ENCODE measurements at places on chromosomes 3 and 15. TPM values are rescaled to one million over a fixed set of nuclear protein-coding genes. Genes with fewer than 3 reads are reported as not detected.

GRCh38 chr15:68774521-68775235 lies 46.0 kb downstream of the ANP32A start:
- peaks cover 1% of the 10 kb centered on the region for H3K27me3 ChIP-seq
- H3K36me3 ChIP-seq = peaks cover 13% of the 10 kb centered on the region
- no peak for DNase-seq
- no peak overlapping the region for H3K4me3 ChIP-seq

DNA sequence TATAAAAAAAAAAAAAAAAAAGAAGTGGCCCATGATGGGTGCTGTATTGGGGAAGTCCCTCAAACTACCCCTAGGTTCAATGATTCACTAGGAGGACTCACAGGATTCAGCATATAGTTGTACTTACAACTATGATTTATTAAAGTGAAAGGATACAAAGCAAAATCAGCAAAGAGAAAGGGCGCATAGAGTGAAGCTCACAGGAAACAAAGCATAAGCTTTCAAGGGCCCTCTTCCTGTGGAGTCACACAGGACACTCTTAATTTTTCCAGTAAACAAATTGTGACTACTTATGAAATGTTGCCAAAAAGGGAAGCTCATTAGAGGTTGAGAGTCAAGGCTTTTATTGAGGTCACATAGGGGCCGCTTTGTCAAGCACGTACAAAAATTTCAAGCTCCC lies 153.7 kb upstream of the GAP43 start:
- no peaks in the 10 kb centered on the region for H3K36me3 ChIP-seq
- no peak overlapping the region for H3K4me3 ChIP-seq
- no peaks in the 10 kb centered on the region for H3K27me3 ChIP-seq

GRCh38 chr15:29055876-29056275 lies 170.1 kb downstream of the APBA2 start:
- DNase-seq = no peak
- no peak overlapping the region for H3K4me3 ChIP-seq
- H3K27ac ChIP-seq = no peak overlapping the region

GRCh38 chr3:169218314-169218983 lies 445.1 kb downstream of the MECOM start:
- H3K4me3 ChIP-seq = no peak overlapping the region
- H3K27ac ChIP-seq = no peak overlapping the region
- DNase-seq = no peak
- no peaks in the 10 kb centered on the region for H3K27me3 ChIP-seq
- H3K36me3 ChIP-seq = no peaks in the 10 kb centered on the region

DNA sequence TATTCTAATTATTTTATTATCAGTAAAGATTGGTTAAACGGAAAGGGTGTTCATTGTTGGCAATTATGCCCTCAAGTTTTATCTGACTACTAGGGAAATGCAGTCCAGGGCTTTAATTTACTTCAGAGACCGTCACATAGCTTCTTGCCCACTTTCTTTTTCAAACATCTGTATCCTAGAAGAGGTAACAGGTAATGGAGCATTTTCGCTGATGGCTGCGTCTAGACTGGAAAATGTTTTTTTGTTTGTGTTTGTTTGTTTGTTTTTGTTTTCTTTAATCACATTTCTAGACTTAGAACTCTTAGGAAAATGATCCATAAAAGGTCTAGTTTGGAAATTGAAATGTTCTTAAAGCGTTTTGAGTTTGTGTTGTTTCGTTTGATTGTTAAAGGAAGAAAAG lies 71.4 kb downstream of the ANXA2 start:
- H3K4me1 ChIP-seq = no peaks in the 10 kb centered on the region
- H3K27me3 ChIP-seq = peaks cover 13% of the 10 kb centered on the region
- no peak overlapping the region for H3K4me3 ChIP-seq
- H3K36me3 ChIP-seq = no peaks in the 10 kb centered on the region

Gene TMEM212
- not detected for total RNA-seq

Gene STXBP5L
- total RNA-seq = not detected

DNA sequence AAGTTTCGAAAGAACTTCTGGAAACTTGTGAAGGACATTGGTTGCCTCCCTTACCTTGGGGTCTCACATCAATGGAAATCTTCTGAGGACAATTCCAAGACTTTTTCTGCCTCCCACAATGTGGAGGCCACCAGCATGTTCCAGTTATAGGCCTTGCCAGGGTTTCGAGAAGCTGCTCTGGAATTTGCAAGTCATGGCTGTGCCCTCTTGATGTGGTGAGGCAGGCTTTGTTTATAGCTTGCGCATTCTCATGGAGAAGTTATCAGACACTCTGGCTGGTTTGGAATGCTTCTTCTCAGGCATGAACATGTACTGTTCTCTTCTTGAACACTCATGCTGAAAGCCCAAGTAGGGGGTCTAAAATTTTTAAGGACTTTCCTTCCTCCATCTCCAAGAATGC lies 4.1 kb downstream of the CXCR6 start:
- no peak for DNase-seq
- peaks cover 87% of the 10 kb centered on the region for H3K4me1 ChIP-seq
- no peak overlapping the region for H3K4me3 ChIP-seq
- no peaks in the 10 kb centered on the region for H3K27me3 ChIP-seq

DNA sequence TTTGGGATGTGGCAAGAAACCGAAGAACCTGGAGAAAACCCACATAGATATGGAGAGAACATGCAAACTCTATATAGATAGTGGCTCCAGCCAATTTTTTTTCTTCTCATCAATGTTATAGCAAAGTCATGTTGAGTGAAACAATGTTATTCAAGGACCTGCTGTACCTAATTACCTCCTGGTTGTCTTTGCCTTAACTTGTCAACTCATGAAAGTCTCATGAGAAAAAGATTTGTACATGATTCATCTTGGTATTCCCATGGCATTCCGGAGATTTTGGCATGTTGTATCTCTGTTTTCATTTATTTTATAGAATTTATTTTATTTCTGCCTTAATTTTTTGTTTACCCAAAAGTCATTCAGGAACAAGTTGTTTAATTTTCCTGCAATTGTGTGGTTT lies 303.8 kb upstream of the CDIN1 start:
- no peaks in the 10 kb centered on the region for H3K36me3 ChIP-seq
- no peaks in the 10 kb centered on the region for H3K27me3 ChIP-seq
- H3K27ac ChIP-seq = no peak overlapping the region
- no peak for DNase-seq
- H3K4me3 ChIP-seq = no peak overlapping the region
- H3K4me1 ChIP-seq = no peaks in the 10 kb centered on the region

- H3K36me3 ChIP-seq = no peaks in the 10 kb centered on the region
- H3K4me3 ChIP-seq = no peak overlapping the region
- H3K27ac ChIP-seq = no peak overlapping the region
- no peak for DNase-seq
- H3K27me3 ChIP-seq = no peaks in the 10 kb centered on the region
These were observed 4.7 kb downstream of the PLA2G4F start for GRCh38 chr15:42151736-42152135.

GRCh38 chr15:32849769-32850668 lies 132.2 kb downstream of the GREM1 start:
- DNase-seq = no peak
- no peaks in the 10 kb centered on the region for H3K36me3 ChIP-seq
- H3K27ac ChIP-seq = no peak overlapping the region
- H3K4me1 ChIP-seq = no peaks in the 10 kb centered on the region
- no peak overlapping the region for H3K4me3 ChIP-seq

GRCh38 chr3:150703299-150703755 lies 393 bp downstream of the ERICH6 start:
- H3K27me3 ChIP-seq = no peaks in the 10 kb centered on the region
- H3K27ac ChIP-seq = peak overlapping the region; percentile 89
- DNase-seq = peak; percentile 35
- H3K36me3 ChIP-seq = peaks cover 6% of the 10 kb centered on the region

DNA sequence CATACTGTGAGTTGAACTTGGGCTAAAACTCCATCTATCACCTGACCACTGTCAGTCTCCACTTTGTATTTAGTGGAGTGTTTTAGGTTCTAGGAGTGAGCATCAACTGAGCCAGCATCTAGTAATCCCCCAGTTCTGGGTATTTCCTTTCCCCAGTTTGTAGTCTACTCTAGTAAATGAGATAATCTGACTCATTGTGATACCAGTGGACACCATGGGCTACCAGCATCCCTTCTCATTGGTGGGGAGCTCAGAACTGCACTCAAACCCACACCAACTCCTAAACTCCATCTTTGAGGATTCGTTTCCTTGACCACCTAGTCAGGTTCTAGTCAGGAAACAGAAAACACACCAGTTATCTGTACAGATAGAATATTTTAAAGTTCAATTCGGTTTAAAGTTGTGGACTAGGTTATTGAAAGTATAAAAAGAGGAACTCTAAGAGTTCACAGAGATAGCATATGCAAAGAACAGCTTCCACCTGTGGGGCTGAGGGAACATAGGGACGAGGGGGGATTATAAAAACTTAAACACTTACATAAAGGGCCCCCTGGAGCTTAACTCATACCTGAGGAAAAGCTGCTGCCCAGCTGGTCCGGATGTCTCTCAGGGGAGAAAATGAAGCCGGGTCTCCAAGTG lies 36.0 kb downstream of the LEO1 start:
- no peaks in the 10 kb centered on the region for H3K4me1 ChIP-seq
- no peak overlapping the region for H3K27ac ChIP-seq
- no peaks in the 10 kb centered on the region for H3K27me3 ChIP-seq
- H3K4me3 ChIP-seq = no peak overlapping the region

- no peaks in the 10 kb centered on the region for H3K36me3 ChIP-seq
- no peaks in the 10 kb centered on the region for H3K27me3 ChIP-seq
- H3K27ac ChIP-seq = no peak overlapping the region
- H3K4me1 ChIP-seq = no peaks in the 10 kb centered on the region
- DNase-seq = no peak
- no peak overlapping the region for H3K4me3 ChIP-seq
These were observed 333.7 kb upstream of the PROK2 start for GRCh38 chr3:72118628-72119027.

- no peaks in the 10 kb centered on the region for H3K36me3 ChIP-seq
- no peak for DNase-seq
- no peak overlapping the region for H3K4me3 ChIP-seq
These were observed 7.5 kb upstream of the MAN2A2 start for GRCh38 chr15:90895571-90896117.

DNA sequence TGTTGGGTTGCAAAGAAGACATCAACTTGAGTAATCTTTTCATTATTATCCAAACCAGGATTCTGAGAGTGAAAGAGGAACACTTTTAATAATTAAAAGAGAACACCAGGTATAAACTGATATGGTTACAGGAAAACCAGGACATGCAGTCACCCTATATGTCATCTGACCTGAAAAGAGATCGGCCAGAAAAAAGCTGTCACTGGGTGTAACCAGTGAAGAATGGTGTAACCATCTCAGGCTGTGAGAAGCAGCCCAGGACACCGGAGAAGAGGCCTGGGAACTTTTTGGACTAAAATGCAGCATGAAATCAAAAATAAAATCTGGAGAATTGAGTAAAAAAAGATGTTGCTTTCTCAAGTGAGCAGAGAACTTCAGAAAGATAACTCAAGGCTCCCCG lies 10.1 kb upstream of the CCDC80 start:
- no peaks in the 10 kb centered on the region for H3K27me3 ChIP-seq
- DNase-seq = no peak
- H3K27ac ChIP-seq = no peak overlapping the region
- no peaks in the 10 kb centered on the region for H3K36me3 ChIP-seq
- no peaks in the 10 kb centered on the region for H3K4me1 ChIP-seq
- H3K4me3 ChIP-seq = no peak overlapping the region

GRCh38 chr3:20325563-20325962 lies 139.6 kb upstream of the SGO1 start:
- no peaks in the 10 kb centered on the region for H3K4me1 ChIP-seq
- H3K4me3 ChIP-seq = no peak overlapping the region
- H3K36me3 ChIP-seq = no peaks in the 10 kb centered on the region
- H3K27ac ChIP-seq = no peak overlapping the region

Gene VWA5B2
- total RNA-seq = not detected

Gene SPINT1
- total RNA-seq = 1.0 TPM

- H3K4me3 ChIP-seq = no peak overlapping the region
- H3K36me3 ChIP-seq = no peaks in the 10 kb centered on the region
- no peaks in the 10 kb centered on the region for H3K4me1 ChIP-seq
- H3K27me3 ChIP-seq = no peaks in the 10 kb centered on the region
These were observed 419.9 kb downstream of the ERC2 start for GRCh38 chr3:56048331-56048730.

DNA sequence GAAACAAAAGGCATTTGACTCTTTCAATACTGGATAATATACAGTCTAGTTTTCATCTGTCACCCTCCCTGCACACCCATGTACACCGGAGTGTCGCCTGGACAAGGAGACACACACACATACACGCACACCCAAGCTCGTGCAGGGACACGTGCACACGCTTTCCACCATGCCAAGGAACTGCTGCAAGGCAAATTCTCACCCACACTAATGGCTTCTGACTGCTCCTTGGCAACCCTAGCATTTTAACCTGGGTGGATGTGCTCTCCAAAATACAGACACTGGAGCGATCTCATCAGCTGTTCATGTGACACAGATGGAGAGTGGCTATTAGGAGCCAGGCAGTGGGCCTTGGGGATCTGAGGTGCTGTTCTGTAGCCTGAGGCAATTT lies 61.6 kb downstream of the MEIS2 start:
- H3K36me3 ChIP-seq = no peaks in the 10 kb centered on the region
- no peaks in the 10 kb centered on the region for H3K4me1 ChIP-seq
- no peak overlapping the region for H3K4me3 ChIP-seq
- no peak overlapping the region for H3K27ac ChIP-seq

Gene NISCH
- 163 TPM for total RNA-seq

GRCh38 chr3:168671091-168671490 lies 575.4 kb upstream of the GOLIM4 start:
- H3K36me3 ChIP-seq = no peaks in the 10 kb centered on the region
- no peaks in the 10 kb centered on the region for H3K4me1 ChIP-seq
- no peak for DNase-seq
- no peaks in the 10 kb centered on the region for H3K27me3 ChIP-seq
- H3K27ac ChIP-seq = no peak overlapping the region

GRCh38 chr15:55742927-55743728 lies at the start of gene PRTG:
Gene PRTG (minus strand): TSS chr15:55743152. CDS start chr15:55742931, 221 bp downstream.
- H3K4me3 ChIP-seq = peak within 1 kb of the TSS; percentile 39
- peaks cover 16% of the 10 kb centered on the region for H3K4me1 ChIP-seq
- H3K27me3 ChIP-seq = peaks cover 35% of the 10 kb centered on the region
- H3K36me3 ChIP-seq = no peaks in the 10 kb centered on the region

GRCh38 chr15:43511012-43511885 lies 6.2 kb upstream of the MAP1A start:
- no peak overlapping the region for H3K27ac ChIP-seq
- H3K4me3 ChIP-seq = peak overlapping the region; percentile 80
- H3K36me3 ChIP-seq = no peaks in the 10 kb centered on the region

GRCh38 chr3:136437043-136437442 lies 186.9 kb downstream of the PCCB start:
- no peak overlapping the region for H3K27ac ChIP-seq
- H3K27me3 ChIP-seq = no peaks in the 10 kb centered on the region
- no peaks in the 10 kb centered on the region for H3K4me1 ChIP-seq
- H3K36me3 ChIP-seq = peaks cover 14% of the 10 kb centered on the region

Gene OR5K2
- total RNA-seq = not detected

- no peaks in the 10 kb centered on the region for H3K27me3 ChIP-seq
- DNase-seq = peak; percentile 41
- H3K4me1 ChIP-seq = peaks cover 4% of the 10 kb centered on the region
- no peak overlapping the region for H3K4me3 ChIP-seq
- no peaks in the 10 kb centered on the region for H3K36me3 ChIP-seq
These were observed 8.2 kb upstream of the ZNF589 start for GRCh38 chr3:48232734-48233133.

DNA sequence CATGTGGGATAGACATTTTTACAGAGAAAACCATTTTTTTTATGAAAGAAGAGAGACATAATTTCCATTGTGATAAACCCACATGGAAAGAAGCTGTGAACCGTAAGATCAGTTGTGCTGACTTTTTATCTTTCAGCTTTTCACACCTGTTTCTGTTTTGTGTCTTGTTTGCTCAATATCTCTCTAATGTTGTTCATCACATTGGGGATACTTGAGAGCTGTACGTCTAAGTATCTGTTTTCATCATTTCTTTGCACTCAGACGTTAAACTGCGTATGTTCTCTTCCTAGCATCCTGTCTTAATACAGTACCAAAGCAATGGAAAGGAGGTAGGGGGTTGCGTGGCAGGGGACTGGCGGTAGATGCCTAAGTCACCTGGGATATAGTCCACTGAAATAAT lies 449.0 kb downstream of the NAALADL2 start:
- no peak for DNase-seq
- no peak overlapping the region for H3K4me3 ChIP-seq
